ENCODE measurements at places on chromosomes 4 and X.

DNA sequence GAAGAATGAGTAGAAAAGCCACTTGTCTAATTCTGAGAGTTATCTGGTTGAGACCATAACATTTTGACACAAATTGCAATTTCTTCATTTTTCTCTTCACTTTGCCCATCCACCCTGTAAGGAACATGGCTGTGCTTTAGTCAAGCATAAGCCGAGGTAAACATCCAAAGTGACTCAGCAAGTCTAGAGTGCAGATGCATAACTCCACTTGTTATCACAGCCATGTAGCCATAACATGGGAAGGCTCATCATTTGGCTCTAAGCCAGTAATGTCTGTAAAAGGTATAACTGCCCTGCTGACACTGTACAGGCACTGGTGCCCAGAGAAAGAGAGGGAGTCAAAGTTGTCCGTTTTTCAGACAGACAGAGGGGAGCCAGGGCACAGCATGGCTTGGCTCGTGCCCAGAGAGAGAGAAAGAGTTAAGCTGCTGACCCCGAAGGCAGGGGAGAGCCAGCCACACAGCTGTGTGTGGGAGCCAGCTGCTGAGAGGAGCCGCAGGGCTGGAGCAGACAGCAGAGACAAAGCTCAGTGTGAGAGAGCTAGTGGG is 76.9 kb upstream of the EXOC1L start:
- no peak for DNase-seq

DNA sequence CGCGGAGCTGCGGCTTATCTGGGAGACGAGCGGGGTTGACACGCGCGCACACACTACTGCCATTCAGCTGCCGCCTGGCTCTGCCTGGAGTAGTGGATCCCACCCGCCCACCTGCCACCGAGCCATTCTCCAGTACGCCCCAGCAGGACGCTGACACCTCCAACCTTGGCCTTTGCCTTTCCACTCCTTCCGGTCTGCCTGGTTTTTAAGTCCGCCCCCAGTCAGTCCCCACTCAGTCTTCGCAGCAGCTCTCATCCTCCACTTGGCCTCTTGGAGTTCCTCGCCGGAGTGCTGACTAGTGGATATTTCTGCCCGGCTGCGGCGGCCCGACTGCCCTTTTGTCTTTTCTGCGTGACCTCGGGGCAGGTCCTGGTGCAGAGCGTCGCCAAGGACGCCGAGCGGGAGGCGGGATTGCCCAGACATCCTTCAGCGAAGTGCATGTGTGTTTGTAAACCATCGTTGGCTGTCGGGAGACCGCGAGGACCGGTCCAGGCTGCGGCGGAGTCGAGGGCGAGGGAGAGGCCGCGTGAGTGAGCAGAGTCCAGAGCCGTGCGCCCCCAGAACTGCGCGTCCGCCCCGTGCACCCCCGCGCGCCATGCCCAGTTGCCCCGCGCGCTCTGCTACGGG is 1.1 kb downstream of the SLIT2 start:
- no peak for DNase-seq

DNA sequence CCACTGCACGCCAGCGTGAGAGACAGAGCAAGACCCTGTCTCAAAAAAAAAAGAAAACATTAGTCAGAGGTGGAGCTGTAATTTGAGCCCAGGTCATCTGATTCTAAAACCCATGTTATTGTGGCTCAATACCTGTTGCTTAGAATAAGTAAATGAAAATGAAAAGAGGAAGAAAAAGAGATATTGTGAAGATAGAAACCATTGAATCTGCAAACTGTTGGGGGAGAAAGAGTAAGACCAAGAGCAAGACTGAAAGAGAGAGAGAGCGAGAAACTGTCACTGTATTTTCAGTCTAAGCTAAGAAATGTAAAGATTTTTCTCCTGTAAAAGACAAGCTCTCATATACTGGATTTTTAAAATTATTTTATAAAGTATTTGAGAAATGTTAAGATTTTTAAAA is 9.7 kb upstream of the IGSF1 start:
- DNase-seq, result no peak

- DNase-seq, result no peak
Measured at GRCh38 chr4:119744580-119744979, 116.0 kb upstream of the PDE5A start.

GRCh38 chr4:78599931-78600375 is 48.4 kb downstream of the ANXA3 start:
- no peak for DNase-seq

- DNase-seq, result no peak
Measured at GRCh38 chrX:74216421-74216820, 87.6 kb upstream of the ZCCHC13 start.

DNA sequence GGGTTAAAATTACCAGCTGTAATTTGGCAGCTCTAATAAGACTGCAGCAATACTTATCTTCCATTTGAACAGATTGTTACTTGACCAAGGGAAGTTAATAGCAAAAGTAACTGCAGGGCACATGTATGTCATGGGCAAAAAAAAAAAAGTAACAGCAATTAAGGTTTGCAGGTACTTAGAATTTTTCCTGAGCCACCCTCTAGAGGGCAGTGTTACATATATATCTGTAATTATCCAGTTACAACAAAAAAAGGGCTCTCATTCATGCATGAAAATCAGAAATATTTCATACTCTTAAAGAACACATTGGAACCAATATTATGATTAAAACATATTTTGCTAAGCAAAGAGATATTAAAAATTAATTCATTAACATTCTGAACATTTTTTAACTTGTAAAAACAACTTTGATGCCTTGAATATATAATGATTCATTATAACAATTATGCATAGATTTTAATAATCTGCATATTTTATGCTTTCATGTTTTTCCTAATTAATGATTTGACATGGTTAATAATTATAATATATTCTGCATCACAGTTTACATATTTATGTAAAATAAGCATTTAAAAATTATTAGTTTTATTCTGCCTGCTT is 25.1 kb downstream of the XIAP start:
- no peak for DNase-seq

- no peak for DNase-seq
Measured at GRCh38 chr4:7165874-7166201, 26.5 kb upstream of the SORCS2 start.

- no peak for DNase-seq
Measured at GRCh38 chrX:72131317-72132294, at the start of gene RTL5. TSS of gene RTL5 (minus strand) at chrX:72131915.

- no peak for DNase-seq
Measured at GRCh38 chrX:119885554-119886428, 9.9 kb upstream of the AKAP14 start.

DNA sequence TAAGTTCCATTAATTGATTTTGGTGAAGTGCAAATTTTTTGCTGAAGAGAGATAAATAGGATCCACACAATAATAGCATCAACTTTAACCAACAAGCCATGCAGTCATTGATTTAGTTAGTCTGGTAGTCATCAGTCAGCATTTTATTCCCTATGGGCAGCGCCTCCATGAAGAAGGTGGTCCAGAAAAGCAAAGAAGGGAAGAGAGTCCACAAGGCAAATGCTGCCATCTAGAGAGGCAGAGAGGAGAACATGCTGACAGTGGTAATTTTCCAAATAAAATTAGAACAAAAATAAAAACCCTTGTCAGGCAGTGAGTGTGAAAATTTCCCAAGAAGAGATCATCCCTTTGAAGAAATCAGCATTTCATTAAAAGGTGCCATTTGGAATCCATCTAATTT is 366.7 kb upstream of the FAM241A start:
- DNase-seq, result no peak

- DNase-seq, result no peak
Measured at GRCh38 chrX:82141942-82142341, 940.0 kb downstream of the SH3BGRL start.

- DNase-seq, result no peak
Measured at GRCh38 chr4:118953276-118953675, 64.6 kb downstream of the SYNPO2 start.

- DNase-seq, result no peak
Measured at GRCh38 chrX:150406596-150406995, 43.5 kb downstream of the MAMLD1 start.

DNA sequence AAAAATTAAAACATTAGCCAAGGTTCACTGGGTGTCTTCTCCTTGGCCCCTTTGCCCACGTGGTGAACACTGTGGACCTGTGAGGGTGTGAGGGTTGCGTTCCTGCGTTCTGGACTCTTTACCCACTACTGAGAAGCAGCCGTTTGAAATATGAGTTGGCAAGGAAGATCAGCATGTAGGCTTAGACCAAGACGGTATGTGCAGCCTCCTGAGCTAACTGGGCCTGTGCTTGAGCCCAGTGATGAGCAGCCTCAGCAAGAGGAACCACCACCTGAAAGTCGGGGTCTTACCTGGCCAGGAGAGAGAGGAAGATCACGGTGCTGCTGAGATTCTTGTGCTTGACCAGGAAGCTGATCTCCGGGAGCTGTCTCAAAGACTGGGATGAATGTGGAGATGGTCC is 19.5 kb downstream of the RGS12 start:
- DNase-seq, result no peak

- DNase-seq, result no peak
Measured at GRCh38 chr4:102341201-102341600, 4.1 kb downstream of the SLC39A8 start.

All from stimulated activated CD4-positive, alpha-beta T cell treated with anti-CD3 and anti-CD28 coated beads, Interleukin-15, amount 100 ng/mL, for 48 hours (primary cell).